Naive thymus-derived CD4-positive, alpha-beta T cell (primary cell): ENCODE measurements at places on chromosomes 2 and 18. TPM values are rescaled to one million over a fixed set of nuclear protein-coding genes. Genes with fewer than 3 reads are reported as not detected.

The RBKS gene
- total RNA-seq, result 1.9 TPM

The TRIB2 gene
- total RNA-seq, result 57.9 and 63.1 TPM in 2 replicates

The REG3G gene
- not detected for total RNA-seq

The CPO gene
- total RNA-seq, result 0.32 TPM
